Cerebellum (tissue), 4 donors: ENCODE measurements at places on chromosomes 6 and 20. TPM values are rescaled to one million over a fixed set of nuclear protein-coding genes. Genes with fewer than 3 reads are reported as not detected.

The ADNP gene
- 84.3 TPM for total RNA-seq

GRCh38 chr6:161445021-161445799 lies 171.3 kb upstream of the AGPAT4 start:
- DNase-seq = no peak

GRCh38 chr20:62303340-62304226 lies 786 bp downstream of the ADRM1 start:
- DNase-seq = no peak

DNA sequence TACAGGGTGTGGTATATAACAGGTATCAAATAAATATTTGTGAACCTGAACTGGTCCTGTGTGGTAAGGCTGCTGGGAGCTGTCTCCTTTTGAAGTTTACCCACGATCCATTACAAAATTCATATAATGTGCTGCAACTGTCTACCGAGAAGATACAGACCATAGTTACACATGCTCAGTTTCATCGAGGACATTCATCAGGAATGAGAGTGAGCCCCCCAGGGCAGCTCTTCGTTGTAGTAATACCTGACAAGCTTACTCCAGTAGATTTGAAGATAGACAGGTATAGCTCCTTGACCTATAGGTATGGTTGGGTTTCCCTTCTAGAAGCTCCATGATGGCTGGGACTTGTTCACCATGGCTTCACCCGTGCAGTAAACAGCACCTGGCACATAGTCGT lies 25.7 kb downstream of the ARMC2 start:
- no peak for DNase-seq

DNA sequence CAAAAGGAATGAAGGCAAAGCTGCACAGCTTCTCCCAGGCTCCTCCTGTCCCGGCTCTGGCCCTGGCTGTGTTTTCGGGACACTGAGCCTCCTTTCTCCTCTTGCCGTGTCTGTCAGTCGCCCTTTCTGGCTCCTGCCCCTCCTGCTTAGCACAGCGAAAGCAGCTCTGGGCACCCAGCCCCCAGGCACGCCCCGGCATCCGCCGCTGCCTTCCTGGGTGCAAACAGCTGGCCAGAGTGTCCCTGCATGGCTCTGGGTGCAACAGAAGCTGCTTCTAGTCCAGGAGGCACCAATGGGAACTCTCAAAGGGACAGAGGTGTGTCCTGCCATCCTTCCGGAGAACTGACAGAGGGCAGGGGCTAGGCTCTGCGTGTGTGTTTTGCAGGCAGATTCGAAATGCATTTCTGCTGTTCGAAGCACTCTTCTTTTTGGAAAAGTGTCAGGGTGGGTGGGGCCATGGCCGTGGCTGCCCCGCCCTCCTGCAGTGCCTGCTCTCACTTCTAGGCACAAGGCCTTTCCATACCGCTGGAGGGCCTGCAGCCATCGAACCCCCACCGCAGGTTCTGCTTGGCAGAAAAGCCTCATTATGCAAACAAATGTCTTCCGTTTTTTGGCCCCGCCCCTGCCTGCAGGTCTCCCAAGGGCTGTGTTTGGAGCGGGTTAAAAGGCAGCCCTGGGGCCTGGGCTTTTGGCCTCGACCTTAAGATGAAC lies 15.5 kb downstream of the COL9A3 start:
- no peak for DNase-seq

DNA sequence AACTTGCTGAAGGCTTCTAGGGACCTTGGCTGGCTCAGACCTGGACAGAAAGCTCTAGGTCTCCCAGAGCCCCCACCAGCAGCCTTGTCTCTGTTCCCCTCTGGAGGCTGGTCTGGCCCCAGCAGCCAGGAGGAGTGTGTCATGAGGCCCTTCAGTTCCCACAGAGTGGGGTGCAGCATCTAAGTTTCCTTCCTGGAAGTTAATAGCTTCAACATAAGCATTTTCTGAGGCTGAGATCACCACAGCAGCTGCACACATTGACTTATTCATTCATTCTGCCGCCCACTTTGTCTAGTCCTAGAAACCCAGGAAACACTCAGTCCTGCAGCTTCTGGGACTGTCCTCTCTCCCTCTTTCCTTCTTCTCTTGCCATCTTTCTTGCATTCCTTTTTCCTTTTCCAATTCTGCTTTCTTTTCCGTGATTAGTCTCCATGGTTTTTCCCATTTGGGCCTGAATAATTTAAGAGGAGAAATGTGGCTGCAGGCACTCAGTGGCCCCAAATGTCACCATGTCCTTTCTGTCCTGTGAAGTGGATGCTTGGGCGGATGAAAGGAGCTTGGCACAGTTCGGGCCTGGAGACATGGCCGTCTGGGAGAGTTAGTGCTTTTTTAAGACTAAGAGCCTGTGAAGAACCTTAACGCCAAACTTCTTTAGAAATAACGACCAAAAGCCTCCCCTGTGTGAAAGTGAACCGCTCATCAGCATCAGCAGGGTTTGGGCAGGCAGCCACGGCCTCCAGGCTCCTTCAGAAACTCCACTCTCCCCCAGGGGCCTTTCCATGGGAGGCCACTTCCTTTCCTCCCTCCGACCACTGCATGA lies 31.0 kb upstream of the PCMTD2 start:
- DNase-seq = no peak

- no peak for DNase-seq
Observed at GRCh38 chr20:56676001-56676400, 46.9 kb downstream of the TFAP2C start.
